ENCODE measurements at places on chromosomes 7 and 10.

DNA sequence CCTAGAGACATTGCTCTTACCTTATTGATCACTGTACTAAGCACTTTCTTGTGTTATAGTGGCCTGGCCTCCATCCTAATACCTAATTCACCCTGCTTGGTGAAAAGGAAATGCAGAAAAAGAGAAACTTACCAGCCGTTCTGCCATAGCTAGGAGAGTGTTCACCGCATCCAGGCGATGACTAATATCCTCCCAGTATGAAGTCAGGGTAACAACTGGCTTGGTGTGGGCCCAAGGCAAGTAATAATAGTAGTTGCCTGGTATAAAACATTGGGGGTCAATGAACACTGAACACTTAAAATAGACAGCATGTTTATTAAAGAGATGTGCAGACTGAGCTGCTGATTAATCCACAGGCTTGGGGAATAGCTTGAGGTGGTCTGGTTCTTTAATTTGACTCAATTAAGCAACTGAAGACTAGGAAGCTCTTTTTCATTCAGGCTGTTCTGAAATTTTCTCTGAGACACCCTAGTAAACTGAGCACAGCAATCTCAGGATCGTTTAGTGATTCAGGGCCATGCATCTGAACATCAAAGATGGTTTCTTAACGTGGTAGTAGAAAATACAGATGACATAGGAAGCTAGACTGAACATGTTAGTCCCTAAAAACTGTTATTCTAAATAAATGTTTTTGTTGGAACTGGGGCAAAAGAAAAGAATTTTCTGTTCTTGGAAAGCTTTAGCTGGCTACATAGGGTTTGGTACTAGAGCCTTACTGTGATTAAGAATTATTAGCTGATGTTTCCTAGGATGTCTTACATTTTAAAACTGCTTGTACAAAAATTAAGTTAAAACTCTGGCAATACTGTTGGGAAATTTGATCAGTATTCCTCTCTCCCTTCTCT is 102.2 kb downstream of the MYOF start:
- DNase-seq, result no peak

DNA sequence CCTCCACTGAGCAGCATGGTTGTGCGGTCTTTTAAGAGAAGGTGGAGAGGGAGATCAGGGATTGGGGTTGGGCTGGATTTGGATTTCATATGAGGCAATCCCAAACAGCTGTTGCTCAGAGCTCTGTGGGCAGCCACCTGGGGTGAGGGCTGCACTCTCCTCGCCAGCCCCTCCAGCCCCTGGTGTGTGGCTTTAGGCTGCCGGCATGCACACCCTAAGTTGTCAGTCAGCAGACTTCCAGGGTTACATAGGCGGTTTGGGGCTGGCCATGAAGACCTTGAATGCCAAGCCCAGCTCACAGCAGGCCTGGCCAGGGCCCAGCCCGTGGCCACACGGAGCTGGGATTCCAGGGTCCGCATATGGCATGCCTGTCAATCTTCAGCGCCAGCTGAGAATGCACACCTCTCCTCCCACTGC is 54.8 kb downstream of the ZMIZ1 start:
- no peak for DNase-seq

DNA sequence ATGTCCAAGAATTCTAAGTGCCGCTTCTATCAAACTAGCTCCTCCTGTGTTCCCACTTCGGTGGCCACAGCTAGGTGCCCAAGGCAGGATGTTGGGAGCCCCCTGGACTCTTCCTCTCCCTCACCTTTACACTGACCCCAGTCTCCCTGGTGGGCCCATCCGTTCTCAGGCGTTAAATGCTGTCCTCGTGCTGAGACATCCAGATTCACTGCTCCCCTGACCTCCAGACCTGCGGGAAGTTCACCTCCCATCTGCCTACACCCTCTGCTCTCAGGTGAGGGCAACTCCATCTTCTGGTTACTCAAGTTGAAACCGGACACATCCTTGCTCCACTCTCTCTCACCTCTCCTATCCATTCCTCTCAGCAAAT is 114.3 kb downstream of the ARHGAP22 start:
- DNase-seq, result no peak

DNA sequence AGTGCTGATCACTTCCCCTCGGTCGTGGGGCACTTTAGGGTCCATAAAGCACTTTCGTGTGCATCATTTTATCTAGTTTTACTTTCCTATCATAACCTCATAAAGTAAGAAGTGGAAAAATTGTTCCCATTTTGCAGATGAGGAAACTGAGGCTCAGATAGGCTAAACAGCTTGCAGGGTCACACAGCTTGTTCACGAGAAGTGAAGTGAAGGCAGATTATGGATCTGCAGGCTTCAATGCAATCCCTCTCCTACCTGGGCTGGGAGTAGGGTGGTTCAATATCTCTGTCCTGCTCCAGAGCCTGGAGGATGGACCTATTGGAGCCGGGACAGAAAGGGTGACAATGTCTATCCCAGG is 10.8 kb upstream of the ZNF467 start:
- no peak for DNase-seq

GRCh38 chr10:20890491-20891337 is 6.4 kb downstream of the NEBL start:
- no peak for DNase-seq

DNA sequence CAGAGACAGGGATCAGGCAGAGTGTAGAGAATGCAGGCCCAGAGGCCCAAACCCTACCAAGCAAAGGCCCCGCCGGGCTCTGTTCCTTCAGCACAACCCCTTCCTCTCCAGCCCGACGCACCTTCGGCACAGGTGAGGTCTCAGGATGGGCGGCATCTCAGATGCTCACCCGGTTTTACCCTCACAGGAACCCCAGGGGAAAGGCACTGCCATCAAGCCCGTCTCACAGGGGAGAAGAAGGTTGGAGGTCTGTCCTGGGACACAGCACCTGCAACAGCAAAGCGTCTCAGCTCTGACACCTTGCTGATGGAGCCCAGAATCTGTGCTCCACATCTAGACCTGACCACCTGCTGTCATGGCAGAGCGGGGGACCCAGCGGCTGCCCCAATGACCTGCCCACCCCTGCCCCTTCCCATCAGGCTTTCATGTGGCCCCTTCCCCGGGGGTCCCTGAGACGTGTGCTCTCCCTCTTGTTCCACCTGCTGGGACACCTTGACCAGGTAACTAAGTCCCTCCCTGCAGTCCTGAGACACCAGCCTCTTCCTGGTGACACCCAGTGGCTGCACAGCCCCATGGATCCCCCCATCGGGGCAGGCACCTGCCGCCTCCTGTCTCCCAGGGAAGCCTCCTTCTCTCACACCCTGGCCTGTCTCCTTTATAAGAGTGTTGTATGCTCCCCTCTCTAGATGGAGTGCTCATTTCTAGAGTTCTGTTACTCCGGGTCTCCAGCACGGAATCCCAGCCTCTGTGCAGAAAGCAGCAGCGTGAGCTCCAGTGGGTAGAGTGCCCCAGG is 315.6 kb downstream of the DNAJB6 start:
- DNase-seq, result no peak

- no peak for DNase-seq
These were observed 7.8 kb upstream of the KMT2C start for GRCh38 chr7:152443586-152443985.

GRCh38 chr10:110151467-110151866 is 55.9 kb upstream of the MXI1 start:
- DNase-seq, result no peak

- no peak for DNase-seq
These were observed 28.4 kb upstream of the RET start for GRCh38 chr10:43048301-43049051.

All from G401 (cell line).